ENCODE measurements at places on chromosomes 12 and 14.
A peak's percentile ranks its signal among the peaks of the same experiment; 100 is the strongest.

GRCh38 chr12:139585-139984 lies 73.0 kb downstream of the IQSEC3 start:
- no peak for DNase-seq

GRCh38 chr14:95361373-95362137 lies 41.8 kb upstream of the CLMN start:
- DNase-seq, result no peak

GRCh38 chr12:112362310-112362709 lies 19.9 kb downstream of the HECTD4 start:
- DNase-seq, result no peak

GRCh38 chr12:48973531-48973930 lies 2.0 kb upstream of the WNT10B start:
- DNase-seq, result no peak

DNA sequence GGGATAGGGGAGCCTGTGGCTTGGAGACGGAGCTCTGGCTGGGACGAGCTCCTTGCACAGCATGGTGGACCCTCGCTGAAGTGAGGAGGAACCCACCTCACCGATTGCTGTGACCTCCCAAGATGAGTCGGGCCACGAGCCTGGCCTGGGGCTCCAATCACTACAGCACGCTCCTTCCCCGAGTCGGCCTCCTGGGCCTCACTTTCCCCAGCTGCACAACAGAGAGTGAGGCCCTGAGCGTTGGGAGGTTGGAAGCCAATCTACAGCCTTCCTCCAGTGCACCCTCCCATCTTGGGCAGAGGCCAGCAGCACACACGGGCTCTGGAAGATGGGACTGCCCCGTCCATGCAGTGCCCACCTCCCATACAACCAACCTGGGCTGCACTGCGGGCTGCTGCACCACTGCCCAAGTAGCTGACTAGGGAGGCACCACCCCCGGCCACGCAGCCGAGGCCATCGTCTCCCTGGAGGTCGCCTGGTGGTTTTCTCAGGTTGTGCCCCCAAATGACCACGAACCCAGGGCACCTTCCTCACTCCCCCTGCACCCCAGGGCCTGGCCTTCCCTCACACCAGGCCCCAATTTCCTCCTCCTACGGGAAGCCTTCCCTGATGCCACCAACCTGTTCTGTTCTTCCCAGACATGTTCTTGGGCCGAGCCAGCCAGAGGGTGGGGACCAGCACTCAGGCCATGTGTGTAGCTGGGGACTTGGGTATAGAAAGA lies 152.3 kb upstream of the C14orf180 start:
- no peak for DNase-seq

GRCh38 chr14:68566075-68566474 lies 226.8 kb downstream of the ZFP36L1 start:
- no peak for DNase-seq

DNA sequence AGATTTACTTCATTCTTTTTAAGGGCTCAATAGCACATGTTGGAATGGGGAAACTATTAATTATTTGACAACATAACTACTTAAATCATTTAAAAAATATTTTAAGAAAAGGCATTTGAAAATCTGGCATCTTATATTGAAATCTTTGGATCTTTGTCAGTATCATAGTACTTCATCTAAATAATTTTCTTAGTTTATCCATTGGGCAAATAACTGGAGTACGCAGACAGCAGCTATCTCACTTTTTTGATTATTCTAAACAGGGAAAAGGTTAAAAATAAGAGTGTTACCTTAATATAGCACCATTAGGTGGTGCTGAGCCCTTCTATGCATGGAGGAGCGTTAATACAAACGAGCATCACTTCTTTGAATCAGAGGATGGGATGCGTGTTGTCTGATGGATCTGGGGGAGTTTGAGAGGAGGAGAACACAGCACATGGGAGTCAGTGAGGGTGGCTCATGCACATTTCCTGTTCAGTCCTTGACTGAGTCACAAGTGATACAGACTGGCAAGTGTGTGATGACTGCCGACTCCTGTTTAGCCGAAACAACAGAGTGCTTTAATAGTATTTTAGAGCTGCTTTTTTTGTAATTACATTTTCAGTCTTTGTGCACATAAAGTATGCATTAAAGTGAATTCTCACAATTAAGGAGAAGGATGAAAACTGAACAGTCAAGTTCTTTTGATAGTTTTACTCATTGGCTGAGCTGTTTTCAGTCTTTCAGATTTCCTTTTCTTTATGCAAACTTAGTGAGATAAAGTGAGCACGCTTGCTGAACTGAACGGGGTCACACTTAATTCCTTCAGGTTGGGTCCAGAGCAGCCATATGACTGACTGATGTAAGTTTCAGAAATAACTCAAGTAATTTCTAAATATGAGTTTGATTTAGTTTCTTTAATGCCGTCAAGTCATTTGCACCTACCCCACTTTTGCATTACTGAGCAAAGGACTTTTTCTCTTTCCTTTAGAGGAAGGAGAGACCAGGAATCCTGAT lies 92.7 kb downstream of the DIP2B start:
- DNase-seq, result no peak

DNA sequence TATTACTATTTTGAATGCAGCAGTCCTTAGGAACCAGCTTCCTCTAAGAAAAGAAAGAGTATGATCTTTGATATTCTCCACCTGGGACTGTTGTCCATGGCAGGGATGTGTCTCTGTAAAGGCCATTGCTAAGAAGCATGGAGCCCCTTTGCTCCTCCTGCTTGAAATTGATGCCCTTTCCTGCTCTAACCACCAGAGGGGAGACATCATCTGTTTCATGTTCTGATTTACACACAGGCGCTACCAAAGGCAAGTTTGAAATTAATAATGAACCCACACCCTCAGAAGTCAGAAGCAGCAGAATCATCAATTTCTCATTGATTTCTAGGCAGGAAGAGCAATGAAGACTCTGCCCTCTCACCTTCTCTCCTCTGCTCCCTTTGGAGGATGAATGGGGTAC lies 253.8 kb downstream of the RMST start:
- no peak for DNase-seq

DNA sequence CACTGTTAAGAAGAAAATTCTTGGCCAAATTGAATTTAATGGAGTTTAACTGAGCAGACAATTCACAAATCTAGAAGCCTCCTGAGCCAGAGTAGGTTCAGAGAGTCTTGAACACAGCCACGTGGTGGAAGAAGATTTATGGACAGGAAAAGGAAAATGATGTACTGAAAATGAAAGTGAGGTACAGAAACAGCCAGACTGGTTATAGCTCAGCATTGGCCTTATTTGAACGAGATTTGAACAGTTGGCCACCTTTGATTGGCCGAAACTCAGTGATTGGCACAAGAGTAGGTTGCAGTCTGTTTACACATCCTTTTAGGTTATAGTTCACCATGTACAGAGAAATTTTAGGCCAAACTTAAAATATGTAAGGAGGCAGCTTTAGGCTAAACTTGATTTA lies 9.9 kb downstream of the OAS2 start:
- DNase-seq, result no peak

GRCh38 chr12:57101892-57102695 lies 9.1 kb downstream of the STAT6 start:
- no peak for DNase-seq

DNA sequence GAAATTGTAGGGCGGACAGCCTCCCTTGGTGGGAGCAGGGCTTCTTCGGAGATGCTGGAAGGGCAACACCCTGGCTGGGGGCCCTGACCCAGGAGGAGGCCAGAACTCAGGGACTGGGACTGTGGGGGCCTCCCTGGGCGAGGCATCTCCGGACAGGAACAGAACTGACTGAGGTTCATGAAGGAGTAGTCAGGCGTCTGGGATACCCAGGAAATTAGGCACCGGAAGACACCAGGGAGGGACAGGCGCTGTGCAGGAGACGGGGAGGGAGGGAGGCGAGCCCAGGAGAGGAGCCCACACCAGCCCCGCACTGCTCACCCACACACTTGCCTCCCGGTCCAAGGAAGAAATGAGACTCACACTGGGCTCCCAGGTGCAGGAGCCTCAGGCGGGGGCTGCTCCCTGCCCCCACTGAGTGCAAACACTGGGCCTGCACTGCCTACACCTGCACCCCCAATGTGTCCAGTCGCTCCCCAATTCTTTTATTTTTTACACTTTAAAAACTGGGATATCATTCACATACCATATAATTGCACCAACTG lies 262.6 kb upstream of the SFSWAP start:
- DNase-seq, result no peak

DNA sequence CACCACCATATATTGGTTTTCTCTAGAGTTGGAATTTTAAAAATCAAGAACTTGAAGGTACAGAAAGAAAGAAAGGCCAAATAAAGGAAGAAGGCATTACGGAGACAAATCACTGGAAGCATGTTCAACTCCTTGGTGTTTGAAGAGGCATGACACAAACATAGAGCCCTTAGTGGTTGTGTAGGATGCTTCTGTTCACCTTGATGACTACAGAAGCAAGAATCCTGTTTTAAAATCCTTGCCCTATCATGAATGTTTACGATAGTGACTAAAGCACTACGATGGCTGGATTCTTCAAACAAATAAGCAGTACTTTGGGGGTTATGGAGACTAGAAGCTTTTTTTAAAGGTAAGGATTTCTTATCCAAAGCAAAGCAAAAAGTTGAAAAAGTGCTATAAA lies 10.3 kb upstream of the ISM2 start:
- DNase-seq, result no peak

GRCh38 chr14:102120888-102121287 lies 18.8 kb upstream of the WDR20 start:
- DNase-seq, result no peak

GRCh38 chr12:52024845-52025230 lies 18.1 kb downstream of the TAMALIN start:
- DNase-seq, result no peak

DNA sequence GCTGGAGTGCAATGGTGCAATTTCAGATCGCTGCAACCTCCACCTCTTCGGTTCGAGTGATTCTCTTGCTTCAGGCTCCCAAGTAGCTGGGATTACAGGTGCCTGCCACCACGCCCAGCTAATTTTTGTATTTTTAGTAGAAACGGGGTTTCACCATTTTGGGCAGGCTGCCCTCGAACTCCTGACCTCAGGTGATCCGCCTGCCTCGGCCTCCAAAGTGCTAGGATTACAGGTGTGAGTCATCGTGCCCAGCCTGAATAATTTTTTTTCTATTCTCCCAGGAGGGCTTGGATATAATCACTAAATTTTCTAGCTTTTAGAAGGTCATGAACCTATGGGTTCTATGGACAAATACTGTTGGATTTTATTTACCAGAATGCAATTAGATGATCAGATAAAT lies 44.7 kb upstream of the GNPNAT1 start:
- DNase-seq, result no peak

- DNase-seq, result no peak
Observed at GRCh38 chr12:115194448-115194847, 510.5 kb upstream of the TBX3 start.

DNA sequence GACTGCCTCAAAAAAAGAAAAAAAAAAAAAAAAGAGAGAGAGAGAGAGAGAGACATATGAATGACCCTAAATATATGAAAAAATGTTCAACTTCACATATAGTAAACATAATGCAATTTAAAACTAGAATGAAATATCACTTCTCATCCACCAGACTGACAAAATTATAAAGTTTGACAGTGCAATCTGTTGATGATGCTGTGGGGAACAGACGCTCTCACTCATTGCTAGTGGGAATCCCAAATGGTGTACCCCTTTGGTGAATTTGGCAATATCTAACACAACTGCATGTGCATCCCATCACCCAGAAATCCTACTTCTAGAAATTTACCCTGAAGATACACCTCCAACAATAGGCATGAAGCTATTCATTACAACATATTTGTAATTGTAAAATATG lies 2.3 kb upstream of the GSG1 start:
- DNase-seq, result no peak

- no peak for DNase-seq
Observed at GRCh38 chr12:10739157-10740118, 16.3 kb upstream of the YBX3 start.

GRCh38 chr12:50101663-50102062 lies 2.1 kb upstream of the GPD1 start:
- no peak for DNase-seq

- DNase-seq, result no peak
Observed at GRCh38 chr12:6724409-6724797, 557 bp downstream of the COPS7A start.

GRCh38 chr12:42291680-42292079 lies 34.2 kb downstream of the ZCRB1 start:
- DNase-seq, result no peak

DNA sequence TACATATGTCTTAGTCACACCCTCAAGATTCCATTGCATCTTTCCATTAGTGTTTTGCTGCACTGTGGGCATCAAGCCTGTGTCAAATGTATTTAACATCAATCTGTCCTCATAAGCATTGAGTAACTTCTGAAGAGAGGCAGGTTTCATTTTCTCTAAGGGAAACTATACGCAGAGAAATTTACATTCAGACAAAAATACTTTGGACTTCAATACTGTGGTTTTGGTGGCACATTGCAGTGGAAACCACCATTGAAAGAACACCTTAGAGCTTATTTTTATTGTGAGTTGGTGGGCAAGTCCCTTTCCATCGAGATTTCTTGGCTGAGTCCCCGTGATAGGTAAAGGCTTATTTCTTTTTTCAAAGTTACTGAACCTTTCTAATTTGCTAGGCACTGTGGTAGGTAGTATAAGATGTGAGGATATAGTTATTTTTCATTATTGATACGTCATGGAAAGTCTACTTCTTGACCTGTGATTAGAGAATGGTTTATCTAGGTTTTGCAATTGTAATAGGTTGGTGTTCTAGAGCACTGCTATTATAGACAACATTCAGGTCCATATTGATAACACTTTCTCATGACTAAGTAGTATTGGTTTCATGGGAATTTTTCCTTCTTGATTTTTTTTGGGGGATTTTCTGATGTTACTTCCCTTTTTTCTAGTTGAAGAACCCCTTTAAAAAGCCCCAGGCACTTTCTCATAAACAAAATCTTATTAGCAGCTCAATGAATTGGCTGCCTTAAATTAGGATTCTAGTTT lies 81.9 kb downstream of the CFAP54 start:
- DNase-seq, result no peak

GRCh38 chr14:102497998-102498677 lies 11.4 kb downstream of the ANKRD9 start:
- peak; percentile 18 for DNase-seq

DNA sequence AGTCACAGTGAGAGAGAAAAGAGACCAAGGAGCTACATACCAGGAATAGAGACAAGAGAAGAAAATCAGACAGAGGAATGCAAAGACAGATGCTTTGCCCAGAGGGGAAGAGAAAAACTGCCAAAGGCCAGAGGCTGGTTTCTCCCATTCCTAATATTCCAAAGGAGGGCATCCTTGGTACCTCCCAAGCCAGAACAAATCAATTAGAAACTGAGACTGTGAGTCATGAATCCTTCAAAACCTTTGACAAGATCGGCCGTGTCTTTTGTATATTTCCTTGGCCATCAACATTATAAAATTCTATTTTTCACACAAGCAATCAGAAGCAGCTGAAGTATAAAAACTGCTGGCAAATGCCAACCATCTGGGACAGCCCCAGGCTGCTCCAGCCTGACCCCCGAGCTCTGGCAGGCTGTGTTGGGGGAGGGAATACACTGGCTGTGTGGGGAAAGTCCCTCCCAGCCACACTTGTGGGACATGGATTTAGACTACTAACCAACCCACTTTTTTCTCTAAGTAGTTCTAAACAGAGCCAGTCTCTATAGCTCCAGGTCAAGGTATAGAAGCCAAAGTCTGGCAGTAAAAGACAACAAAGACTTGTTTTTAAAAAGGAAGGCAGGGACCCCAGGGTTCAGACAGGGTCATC lies 13.7 kb downstream of the POMT2 start:
- DNase-seq, result peak; percentile 69

All from left hindlimb (tissue), 1 donor.